DMS53 (cell line): ENCODE measurements at places on chromosomes 6 and 20.

GRCh38 chr6:159931112-159931511 is 37.8 kb upstream of the IGF2R start:
- no peak for DNase-seq

DNA sequence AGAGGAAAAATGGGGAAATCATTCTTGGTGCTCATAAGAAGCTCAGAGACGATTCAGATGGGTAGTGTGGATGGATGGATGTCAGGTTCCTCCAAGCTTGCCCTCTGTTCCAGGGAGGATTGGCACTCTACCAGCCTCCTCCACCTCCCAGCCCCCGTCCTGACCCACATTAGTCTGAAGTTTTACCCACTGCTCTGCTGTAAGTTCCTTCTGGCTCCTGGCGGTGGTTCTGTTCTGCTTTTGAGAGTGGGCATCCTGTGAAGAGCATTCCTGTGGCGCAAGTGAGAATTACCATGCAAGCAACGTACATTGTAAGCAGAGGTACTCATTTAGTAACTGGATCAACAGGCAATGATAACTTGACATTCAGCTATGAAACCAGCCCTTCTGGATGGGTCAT is 103.4 kb downstream of the SYNDIG1 start:
- DNase-seq = no peak

DNA sequence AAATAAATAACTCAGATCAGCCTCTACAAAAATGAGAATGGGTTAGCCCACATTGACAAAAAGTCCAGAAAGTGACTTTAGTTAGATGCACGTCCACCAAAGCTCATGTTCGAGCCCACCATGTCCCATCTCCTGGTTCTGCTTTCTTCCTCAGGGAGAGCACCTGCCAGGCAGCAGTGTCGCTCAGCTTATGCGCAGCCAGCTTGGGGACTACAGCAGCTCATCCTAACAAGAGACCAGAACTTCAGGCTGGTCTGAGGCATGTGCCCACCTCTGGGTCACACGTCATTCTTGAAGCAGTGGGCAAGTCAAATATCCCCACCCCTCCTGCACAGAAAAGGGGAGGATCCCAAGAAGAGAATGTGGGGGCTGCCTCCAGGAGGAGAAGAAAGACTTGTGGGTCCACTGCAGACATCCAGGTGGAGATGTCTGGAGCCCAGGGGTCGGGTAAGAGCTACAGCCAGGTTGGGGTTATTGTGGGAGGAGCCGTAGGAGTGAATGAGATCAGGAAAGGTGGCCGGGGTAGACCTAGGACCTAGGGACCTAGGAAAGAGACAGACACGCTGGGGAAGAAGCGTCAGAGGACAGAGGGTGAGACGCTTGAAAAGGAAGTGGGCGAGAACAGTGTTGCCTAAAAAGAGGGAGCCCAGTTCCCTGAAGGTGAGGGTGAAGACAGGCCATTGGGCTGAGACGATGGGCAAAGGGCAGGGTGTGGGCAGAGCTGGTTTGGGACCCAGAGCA is 52.5 kb downstream of the SSR1 start:
- DNase-seq = peak; percentile 54

DNA sequence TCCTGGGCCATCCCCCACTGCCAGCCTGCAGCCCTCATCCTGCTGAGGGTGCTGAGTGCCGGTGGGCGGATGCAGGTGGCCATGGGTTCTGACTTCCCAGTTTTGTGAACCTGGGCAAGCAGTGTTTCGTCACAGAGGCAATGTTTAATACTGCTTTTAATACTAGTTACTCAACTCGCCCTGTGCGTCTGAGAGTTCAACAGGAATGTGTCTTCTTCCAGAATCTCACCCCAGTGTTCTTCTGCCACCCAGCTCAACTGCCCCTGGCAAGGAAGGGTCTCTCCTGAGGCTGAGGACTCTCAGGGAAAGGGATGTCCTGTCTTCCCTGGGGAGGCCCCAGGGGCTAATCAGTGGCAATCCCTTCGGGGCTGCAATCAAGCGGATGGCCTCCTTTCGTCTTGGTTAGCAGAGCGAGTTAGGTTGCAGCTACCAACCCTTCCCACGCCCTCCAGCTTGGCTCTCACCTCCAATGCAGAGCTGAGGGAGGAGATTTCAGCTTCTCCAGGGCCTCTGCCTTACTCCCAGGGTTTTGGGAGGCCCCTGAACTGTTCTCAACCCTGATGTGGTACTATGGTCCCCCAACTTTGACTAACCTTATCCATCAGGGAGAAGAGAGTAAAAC is 2.0 kb downstream of the KCNK16 start:
- no peak for DNase-seq

DNA sequence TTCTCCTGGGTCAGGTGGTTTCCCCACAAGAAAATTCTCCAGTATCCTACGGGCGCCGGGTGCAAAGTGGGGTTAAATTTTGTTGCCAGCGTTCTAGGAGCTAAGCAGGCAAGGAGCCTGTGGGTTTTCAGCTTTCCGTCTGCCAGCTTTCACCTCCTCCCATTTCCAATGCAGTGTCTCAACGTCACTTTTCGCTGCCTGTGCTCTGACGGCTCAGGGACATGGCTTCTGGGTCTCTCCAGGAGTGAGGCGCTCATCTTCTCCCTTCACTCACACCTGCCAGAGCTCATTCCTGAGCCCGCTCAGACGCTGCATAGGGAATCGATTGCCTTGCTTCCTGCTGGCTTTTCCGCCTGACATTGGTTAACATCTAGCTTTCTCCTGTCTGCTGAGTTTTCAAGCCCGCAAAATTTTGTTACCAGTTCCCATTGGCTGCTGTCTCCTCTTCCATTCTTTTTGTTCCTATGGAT is 7.3 kb upstream of the NAA20 start:
- peak; percentile 18 for DNase-seq

DNA sequence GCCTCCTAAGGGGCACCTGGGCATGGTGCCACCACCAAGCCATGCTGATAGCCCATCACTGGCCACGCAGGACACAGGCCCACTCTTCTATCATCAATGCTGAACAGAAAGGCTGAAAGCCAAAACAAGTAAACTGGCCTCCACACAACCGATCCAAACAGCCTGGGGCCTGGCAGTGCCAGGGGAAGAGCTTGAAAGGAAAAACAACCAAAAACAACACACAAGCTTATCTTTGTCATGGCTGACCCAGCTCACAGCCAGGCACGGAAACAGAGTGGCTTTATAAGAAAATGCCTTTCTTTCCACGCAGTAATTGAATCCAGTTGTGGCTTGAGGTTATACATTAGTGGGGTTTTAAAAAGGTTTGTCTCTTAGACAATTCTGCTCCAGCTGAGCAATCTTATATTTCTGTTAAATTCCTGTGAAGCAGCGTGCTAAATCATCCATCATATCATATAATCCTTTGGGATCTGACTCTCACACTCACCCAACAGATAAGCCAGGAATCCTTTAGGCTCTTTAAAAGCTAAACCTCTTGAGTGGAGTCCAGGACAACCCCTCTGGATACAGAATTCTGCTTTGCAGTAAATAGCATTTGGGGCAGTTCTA is 65.4 kb upstream of the SLC22A16 start:
- DNase-seq = no peak

DNA sequence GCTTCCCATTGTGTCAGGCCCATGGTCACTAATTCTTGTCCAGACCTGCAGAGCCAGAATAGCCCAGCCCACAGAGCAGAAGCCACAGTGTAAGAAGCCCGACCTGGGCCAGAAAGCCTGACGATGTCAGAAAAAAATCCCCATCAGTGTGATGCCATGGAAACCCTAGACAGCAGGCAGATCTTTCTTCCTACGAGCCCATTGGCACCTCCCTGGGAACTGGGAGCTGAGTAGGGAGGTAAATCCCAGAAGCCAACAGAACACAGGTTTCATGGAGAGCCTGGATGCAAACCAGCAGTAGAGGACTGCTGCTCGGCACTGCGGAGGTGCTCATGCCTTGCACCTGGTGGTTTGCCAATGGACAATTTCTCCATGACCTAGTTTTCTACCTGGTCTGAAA is 82.2 kb upstream of the SLC22A16 start:
- DNase-seq = no peak

GRCh38 chr6:37794825-37795224 is 24.7 kb upstream of the ZFAND3 start:
- DNase-seq = no peak

DNA sequence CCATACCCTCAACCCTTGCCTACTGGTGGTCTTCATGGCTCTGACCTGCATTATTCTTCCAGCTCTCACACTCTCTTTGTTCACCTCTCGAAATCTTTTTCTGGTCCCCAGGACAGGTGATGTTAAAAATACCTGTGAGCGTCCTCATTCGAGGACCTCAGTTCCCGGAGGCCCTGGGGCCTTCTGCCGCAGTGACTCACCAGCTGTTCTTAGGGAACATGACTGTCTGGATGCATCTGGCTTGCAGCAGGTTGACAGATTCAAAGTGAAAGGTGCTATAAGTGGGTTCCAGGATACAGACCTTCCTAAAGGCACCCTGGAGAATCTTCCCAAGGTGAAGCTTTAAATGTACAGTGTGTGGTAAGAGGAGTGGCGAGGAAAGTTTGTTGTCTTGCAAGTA is 210.4 kb upstream of the KCNG1 start:
- no peak for DNase-seq

GRCh38 chr6:10030942-10031537 is 383.8 kb downstream of the TFAP2A start:
- DNase-seq = peak; percentile 27

- peak; percentile 84 for DNase-seq
Observed at GRCh38 chr6:44253307-44254101, 3.8 kb downstream of the SLC35B2 start.

DNA sequence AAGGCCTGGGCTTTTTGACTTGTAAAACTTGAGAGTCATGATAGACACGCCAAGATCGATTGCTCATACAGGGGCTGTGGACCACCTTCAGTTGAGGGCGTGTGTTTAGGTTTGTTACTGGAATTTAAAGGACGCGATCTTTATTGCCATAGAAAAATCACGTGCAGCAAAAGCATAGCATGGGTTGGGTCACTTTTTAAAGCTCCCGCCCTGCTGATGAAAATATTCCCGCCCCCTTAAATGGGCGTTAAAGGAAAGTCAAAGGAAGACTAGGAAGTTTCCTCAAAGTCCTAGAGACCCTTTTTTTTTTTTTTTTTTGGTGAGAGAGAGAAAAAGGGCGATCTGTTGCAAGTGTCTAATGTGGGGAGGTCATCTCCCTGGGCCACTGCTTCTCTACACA is 23.1 kb downstream of the TFAP2A start:
- no peak for DNase-seq

DNA sequence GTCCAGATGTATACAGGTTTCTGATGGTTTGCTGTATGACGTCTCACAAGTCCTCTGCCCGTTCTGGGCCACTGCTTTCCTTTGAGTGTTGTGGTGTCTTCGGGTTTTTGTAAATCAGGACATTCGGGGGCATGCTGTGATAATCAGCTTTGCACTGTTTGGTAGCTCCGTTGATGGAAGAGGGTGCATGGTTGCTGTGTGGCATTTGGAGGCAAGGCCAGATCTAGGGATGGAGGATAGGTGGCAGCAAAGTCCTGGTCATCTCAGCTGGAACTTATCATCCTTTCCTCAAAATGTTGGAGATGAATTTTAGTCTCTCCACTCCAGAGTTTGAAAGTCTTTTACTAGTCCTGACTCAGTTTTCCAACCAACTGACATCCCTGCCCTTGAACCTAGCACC is 91.0 kb downstream of the SCP2D1 start:
- DNase-seq = peak; percentile 68

- DNase-seq = no peak
Observed at GRCh38 chr6:71745525-71745924, 140.8 kb upstream of the RIMS1 start.
